ENCODE measurements at places on chromosomes 4 and X. TPM values are rescaled to one million over a fixed set of nuclear protein-coding genes. Genes with fewer than 3 reads are reported as not detected.

The CXorf49 gene
- total RNA-seq: not detected

The UCP1 gene
- not detected for total RNA-seq

The GPAT3 gene
- total RNA-seq: 7.8 TPM

The PSMD10 gene
- 79.4 TPM for total RNA-seq

The FOXR2 gene
- not detected for total RNA-seq

The TLR8 gene
- total RNA-seq: not detected

The DKK2 gene
- total RNA-seq: not detected

The STK26 gene
- 3.1 TPM for total RNA-seq

The NXF2B gene
- total RNA-seq: not detected

The CHRDL1 gene
- not detected for total RNA-seq

The SSX1 gene
- total RNA-seq: not detected

The FMR1NB gene
- total RNA-seq: not detected

The APLN gene
- total RNA-seq: not detected

The UGT2B17 gene
- not detected for total RNA-seq

The MRFAP1L1 gene
- total RNA-seq: 2.1 TPM

GRCh38 chr4:160265014-160265413, 1162.1 kb downstream of the RAPGEF2 start:
- no peak for DNase-seq

- DNase-seq: no peak
Observed at GRCh38 chr4:54566608-54567007, 91.1 kb upstream of the KIT start.

GRCh38 chr4:75036046-75036830, 103.3 kb downstream of the PARM1 start:
- peak; percentile 2 for DNase-seq

- no peak for DNase-seq
Observed at GRCh38 chr4:88144048-88144447, 14.4 kb downstream of the ABCG2 start.

GRCh38 chr4:130183096-130183495, 1087.1 kb downstream of the C4orf33 start:
- no peak for DNase-seq

GRCh38 chrX:7283741-7284140, 135.8 kb upstream of the PUDP start:
- DNase-seq: no peak

DNA sequence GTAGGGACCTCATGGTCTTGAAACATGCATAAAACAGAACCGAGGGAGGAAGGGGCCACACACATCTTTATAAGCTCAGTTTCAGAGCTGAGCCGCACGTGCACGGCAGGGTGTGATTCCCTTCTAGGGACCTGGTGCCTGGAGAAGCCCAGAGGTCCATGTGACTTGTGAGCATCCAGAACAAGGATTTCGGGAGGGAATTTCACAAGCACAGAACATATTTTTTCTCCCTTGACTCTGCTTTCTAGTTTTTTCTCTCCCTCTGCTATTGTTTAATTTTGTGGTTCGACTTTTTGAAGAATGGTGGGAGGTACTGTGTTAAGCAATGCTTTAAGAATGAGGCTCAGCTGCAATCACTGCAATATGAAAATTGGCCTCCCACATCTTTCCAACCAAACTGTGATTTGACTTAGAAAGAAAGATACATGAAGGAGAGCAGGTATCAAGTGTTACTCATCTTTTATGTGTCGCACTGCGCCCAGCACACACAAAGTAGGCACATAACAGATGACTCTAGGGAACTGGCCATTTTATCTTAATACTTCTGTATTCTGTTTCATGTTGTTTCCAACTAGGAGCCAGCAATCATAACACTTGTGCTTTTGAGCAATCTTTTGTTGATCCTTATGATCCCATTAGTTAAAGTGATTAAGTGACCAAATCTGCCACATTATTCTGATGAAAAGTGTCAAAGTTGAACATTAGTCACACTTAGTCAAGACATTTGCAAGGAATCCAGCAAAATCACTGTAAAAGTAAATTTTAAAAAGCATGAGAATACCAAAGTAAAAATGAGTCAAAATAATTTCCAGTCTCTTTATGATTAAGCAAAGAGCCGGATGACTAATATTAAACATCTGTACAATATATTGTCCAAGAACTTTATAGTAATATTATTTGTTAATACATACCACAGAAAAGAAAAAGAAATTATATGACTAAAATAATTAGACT, 86.4 kb downstream of the SHISA3 start:
- DNase-seq: no peak

DNA sequence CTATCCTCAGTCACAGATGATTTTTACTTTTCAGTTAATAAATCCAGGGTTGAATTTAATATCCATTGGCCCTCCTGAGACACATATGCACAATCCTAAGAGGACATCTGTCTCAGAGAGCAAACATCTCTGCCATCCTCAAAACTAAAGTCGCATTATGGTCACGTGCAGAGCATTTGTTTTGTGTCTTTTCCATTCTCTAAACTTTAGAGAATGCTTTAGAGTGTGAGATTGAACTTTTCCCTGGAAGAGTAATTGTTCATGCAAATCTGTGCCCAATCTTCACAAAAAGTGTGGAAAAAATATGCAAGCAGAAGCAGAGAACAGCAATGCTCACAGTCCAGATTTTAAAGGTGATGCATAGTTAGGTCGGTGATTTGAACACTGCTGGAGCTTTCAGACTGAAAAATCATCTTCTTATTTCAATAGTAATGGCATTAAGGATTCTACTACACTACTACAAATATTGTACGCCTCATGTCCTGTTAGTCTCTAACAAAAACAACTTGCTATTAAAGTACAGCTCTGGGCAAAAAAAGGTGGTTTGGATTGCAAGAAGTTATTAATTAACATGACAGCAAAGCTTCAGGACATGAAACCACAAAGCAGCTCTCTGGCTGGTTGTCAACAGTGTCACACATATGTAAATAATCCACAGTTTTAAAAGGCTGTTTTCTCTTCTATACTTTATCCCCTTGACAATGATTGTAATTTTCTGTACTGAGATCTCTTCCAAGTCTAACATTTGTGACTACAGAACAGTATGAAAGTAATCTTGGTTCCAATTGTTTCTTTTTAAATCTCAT, 19.9 kb downstream of the DCHS2 start:
- DNase-seq: no peak

- peak; percentile 72 for DNase-seq
Observed at GRCh38 chr4:110510955-110511544, 35.1 kb downstream of the ENPEP start.

- DNase-seq: no peak
Observed at GRCh38 chrX:107348051-107348450, 101.4 kb upstream of the FRMPD3 start.

DNA sequence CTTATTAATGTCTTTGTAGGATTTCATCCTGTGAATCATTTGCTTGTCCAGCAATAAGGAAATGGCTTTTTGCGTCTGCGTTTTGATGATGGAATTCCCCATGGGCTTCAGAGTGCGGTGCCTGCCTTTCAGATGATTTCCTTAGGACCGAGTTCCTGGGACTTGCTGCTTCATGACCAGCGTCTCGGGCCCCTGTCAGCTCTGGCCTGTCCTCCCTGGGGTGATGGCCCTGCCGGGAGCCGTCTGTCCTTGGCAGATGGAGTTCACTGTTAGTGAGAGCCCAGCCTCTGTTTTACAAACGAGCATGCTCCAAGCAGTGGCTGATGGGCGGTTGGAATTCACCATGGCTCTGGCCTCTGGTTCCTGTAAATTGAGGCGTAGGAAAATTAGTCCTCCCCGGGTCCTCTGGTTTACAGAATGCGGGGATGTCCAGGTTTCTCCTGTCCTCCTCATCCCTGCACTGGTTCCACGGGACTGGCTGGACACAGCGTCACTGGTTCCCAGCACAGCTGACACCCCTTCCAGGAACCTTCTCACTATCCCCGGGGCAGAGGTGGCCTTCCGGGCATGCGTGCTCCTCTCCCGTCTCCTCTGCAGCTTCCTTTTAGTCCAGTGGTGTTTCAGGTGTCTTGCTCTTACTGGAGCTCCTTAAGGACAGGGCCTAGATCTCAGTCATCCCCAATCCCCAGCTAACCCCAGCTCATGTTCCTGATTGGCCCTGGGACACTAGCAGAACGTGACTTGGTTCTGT, 34.9 kb downstream of the TBC1D14 start:
- DNase-seq: peak; percentile 47

GRCh38 chrX:68532831-68533533, 34.1 kb downstream of the YIPF6 start:
- no peak for DNase-seq

- no peak for DNase-seq
Observed at GRCh38 chrX:3384327-3384726, 37.9 kb upstream of the MXRA5 start.

DNA sequence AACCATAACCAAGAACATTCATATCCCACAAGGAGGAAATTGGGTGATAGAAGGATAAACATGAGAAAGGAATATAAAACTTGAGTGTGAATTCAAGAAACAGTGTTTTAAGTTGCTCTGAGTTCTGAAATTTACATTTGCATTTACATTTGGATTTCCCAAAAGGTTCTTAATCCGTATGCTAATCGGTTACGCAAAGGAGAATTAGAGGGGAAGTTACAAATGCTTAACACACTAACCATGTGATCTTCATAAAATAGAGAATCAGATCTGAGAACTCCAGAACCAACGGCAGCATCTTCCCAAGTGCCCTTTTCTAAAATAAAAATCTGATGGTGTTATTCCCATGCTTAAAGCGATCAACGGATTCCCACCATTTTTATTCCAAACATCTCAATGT, 48.0 kb downstream of the PROM1 start:
- no peak for DNase-seq

GRCh38 chr4:171235521-171235920, 577.7 kb upstream of the GALNTL6 start:
- no peak for DNase-seq

DNA sequence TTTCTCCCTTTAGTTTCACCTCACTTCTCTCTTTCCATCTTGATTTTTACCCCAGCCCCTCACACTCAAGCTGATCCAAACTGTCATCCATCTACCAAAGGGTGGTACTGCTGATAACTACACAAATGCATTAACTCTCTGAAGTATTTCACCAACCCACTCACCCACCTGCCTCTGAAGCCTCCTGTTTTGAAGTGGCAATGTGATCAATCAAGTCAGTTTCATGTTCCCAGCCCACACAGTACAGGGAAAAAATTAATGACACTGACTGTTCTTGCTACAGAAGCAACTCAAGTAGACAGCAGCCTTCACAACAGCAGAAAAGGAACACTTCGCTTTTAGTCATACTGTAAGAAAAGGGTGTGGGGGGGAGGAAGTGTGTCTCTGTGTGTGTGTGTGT, 183.0 kb upstream of the NOCT start:
- DNase-seq: no peak

- DNase-seq: no peak
Observed at GRCh38 chr4:182504463-182504862, 261.3 kb downstream of the TENM3 start.

DNA sequence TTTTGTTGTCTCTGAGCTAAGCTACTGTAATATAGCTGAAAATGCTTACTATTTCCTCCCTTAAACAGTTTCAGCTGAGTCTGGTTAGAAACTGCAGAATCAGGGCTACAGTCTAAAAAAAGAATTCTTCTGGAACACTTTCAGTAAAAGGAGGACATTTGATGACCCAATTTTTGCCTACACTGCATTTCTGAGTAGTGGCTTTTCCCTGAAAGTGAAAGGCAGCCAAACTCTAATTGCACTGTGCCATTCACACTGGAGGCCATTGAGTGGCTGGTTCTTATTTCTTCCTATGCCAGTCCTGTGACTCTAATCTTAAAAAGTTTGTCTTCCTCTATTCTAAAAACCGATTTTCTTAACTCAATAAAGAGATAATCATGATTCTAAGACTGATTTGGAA, 526.0 kb downstream of the CFAP47 start:
- DNase-seq: peak; percentile 61

DNA sequence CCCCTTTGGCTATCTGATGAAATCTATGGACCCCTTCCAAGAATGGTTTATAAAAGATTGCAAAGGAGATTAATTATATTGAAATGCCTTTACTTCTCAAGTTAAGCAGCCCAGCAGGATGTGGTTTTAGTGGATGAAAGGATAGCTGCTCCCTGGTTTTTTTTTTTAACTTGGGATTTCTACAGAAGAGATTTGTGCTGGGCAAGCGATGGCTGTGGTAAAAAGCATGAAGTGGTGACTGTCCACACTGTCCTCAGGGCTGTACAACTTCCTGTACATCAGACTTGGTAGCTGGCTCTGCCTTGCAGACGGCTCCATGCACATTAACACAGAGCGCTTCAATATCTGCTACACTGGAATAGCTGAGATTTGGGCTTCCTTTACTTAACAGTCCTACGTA, 321.7 kb downstream of the DHX15 start:
- DNase-seq: no peak

GRCh38 chr4:84258905-84259830, 239.9 kb downstream of the NKX6-1 start:
- DNase-seq: no peak

- DNase-seq: no peak
Observed at GRCh38 chrX:128396601-128397000, 344.4 kb upstream of the ACTRT1 start.

GRCh38 chr4:89754531-89754930, 82.4 kb downstream of the SNCA start:
- DNase-seq: peak; percentile 12

GRCh38 chr4:122003335-122003734, 51.5 kb upstream of the TRPC3 start:
- DNase-seq: peak; percentile 2

DNA sequence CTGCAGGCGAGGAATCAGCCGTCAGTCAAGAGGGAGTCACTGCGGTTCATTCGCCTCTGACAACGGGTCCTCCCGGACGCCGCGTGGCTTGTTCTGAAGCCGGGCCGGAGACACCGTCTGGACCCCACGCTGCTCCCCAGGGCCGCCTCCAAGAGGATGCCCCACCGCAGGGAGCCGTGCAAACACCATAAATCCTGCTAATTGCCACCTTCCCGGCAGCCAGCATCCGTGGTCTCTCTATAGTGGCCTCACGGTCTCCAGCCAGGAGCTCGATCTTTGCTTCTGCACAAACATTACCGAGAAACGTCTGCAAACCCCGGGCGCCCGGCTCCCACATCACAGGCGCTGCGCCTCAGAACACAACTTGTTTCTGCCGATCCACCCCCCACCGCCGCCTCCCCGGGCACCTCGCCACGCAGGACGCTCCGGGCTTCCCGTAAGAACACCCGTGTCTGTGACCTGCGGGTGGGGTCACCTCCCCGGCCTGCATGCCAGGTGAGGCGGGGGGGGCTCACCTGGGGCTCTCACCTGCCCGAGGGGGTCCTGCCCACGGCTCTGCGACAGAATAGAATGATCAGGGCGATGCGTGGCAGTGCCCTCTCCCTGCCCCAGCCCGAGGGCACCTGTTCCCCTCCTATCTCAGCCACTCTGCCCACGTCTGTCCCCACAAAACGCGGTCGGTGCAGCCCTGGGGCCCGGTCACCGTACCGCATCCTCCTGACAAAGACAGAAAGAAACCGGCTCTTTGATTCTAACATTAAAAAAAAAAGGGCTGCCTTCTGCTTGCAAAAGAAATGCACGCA, 32.4 kb upstream of the PPP2R3B start:
- no peak for DNase-seq

GRCh38 chrX:105488716-105489115, 268.2 kb upstream of the TEX13A start:
- DNase-seq: no peak

DNA sequence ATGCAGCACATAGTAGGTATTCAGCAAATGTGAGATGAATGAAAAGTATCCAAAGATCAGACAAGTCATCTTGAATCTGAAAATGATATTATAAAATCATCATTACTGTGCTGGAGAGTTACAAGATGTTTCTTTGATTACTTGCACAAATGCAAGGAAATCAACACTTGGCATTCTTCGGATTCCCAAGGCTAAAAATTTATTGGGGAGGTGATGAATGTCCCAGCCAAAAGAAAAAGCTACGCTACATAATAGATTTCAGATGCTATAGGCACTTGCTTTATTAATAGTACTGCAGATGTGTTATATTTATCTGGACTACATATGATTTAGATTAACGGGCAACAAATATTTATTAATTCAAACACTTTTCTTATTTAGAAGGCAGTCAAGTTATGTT, 286.7 kb upstream of the TENM3 start:
- no peak for DNase-seq

Measured in G401 (cell line).